HS-5 (cell line): ENCODE measurements at places on chromosomes 3 and 15.

DNA sequence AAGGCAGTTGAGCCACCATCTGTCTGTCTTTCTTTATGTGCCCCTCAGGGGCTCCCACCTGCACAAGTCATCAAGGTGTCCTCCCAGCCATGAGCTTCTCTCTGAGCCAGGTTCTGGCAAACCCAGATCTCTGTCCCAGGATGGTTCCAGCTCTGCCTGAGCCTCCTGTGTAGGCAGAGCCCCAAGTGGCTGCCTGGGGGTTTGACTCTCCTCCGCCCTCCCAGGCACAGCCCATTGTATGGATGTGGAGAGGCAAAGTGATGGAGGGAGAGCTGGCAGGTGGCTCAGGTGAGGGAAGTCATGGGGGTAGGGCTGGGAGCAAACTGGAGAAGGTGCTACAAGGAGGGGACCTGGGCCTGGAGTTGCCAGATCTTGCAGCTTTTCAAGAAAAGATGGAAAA, 56.9 kb downstream of the GRIP2 start:
- DNase-seq = no peak

GRCh38 chr15:100628746-100629145, 26.4 kb downstream of the ASB7 start:
- DNase-seq = no peak

DNA sequence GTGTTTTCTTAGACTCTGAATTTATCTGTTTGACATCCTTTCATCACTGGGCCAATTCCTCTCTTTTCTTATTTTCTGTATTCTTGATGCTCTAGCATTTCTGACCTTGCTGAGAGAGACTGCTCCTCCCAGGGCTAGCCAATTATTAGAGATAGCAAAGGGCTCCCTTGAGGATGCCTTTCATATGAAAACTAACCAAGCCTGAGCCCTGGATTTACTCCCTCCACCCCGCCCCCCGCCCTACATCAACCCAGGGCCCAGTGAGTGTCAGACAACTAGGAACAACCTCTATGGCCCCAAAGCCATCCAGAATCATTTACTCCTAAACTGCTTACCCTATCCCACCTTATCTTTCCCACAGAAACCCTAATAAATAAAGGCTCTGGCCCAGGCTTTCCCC, 69.7 kb upstream of the LARS2 start:
- DNase-seq = no peak

GRCh38 chr15:31338318-31338878, 11.8 kb downstream of the KLF13 start:
- DNase-seq = no peak

DNA sequence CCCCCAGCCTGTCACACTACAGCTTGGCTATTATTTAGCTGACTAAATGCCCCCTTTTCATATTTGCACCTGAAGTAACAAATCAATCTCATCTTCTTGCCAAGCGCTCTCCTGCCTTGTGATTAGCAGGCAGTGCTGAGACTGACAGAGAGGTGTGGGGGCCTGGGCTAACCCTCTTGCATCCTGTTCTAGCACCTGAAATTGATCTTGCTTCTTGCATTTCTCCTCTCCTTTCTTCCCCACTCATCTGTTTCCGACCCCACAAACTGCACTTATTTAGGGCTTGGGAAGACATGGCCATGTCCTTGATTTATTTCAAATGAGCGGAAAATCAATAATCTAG, 309.0 kb upstream of the PROK2 start:
- no peak for DNase-seq

DNA sequence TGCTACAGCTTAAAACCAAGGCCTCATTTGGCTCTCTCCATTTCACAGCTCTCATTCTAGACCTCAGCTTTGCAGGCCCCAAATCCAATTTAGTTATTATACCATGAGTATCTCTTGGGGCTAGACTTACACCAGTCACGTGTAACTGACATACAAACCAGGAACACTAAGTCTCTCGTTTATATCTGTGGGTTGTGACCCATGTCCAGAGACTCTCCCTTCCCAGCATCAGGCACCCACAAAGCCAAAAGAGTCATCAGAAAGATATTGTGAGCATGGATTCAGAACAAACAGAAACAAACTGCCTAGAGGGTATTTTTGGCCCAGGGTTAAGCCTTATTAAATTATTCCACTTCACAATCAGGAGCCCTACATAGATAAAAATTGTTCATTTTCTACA, 5.6 kb upstream of the CCDC13 start:
- no peak for DNase-seq

DNA sequence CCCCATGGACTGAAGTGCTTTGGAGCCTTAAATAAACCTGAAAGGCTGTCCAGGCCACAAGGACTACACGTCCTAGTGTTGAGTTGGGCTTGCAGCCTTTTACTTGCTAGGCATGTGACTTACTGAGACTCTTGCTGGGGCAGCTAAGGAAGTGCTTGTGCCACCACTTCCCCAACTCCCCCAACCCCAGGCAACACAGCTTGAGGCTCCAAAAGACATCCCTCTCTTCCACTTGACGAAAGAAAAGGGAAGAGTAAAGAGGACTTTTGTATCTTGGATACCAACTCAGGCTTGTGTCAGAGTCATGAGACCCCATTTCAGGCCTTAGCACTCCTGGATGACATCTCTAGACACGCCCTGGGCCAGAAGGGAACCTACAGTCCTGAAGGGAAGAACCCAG, 109.8 kb downstream of the XRN1 start:
- no peak for DNase-seq

DNA sequence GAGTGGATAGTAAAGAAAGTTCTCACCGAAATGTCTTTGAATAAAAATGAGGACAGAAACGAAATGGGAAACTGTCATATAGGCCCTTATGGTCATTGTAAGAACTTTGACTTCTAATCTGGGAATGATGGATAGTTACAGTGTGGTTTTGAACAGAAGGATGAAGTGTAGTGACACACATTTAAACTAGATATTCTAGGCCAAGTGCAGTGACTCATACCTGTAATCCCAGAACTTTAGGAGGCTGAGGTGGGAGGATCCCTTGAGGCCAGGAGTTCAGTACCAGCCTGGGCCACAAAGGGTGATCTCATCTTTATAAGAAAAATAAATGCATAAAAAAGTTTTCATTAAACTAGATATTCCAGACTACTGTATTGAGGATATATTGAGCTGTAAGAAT, 452.8 kb downstream of the ROBO1 start:
- no peak for DNase-seq

DNA sequence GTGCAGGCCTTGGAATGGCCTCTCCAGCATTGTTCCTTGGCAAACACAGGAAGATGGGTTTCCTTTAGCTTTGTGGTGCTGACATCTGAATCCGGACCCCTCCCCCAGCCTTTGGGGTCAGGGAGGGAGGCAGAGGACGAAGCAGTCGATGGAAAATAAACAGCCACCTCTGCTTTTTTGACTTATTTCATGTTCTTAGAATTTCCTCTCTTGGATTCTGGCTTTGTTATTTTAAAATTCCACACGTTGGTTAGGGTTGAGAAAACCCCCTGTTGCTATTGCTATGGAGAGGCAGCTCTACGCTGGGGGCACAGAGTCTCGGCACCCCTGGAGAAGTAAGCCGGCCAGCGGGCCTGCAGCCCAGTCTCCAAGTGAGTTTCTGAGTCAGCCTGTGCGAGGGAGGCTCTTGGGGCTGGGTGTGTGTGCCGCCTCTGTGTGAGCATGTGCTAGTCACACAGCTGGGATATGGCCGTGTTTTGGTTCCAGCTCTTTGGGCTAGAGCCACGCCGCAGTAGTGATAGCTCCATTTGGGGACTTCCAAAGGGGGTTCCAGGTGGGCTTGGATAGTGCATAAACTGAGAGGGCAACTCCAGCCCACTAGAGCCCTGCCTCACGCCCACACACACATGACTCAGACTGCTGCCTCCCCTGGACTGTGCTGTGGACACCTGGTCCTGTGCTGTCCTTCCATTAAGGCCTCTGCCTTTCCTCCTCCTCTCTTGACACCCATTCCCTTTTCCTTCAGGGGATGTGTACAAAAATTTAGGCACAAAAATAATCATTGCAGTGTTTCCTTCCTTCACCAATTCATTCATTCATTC, 58.8 kb downstream of the AMOTL2 start:
- no peak for DNase-seq

- no peak for DNase-seq
Observed at GRCh38 chr3:136942803-136943202, 15.0 kb upstream of the IL20RB start.

- DNase-seq = no peak
Observed at GRCh38 chr15:79520654-79521053, 88.5 kb downstream of the MINAR1 start.

GRCh38 chr3:16559653-16560365, 45.4 kb downstream of the DAZL start:
- no peak for DNase-seq

- no peak for DNase-seq
Observed at GRCh38 chr3:196501316-196502044, 2.1 kb downstream of the RNF168 start.

DNA sequence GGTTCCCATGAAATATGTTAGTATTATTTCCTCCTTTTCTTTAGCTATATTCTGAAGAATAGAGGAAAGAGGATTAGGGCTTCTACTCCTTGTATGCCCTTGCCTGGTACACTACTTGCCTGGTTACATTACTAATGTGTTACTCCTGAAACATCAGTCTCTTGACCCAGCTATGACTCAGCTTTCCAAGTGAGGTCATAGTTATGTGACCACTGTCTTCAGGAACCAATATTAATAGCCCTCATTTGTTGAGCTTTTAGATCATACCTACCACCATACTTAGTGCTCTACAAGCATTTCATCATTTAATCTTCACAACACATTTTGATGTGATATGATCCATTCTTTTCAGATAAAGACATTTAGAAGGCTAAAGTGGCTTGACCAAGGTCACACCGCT, 60.3 kb downstream of the CMSS1 start:
- peak; percentile 72 for DNase-seq

DNA sequence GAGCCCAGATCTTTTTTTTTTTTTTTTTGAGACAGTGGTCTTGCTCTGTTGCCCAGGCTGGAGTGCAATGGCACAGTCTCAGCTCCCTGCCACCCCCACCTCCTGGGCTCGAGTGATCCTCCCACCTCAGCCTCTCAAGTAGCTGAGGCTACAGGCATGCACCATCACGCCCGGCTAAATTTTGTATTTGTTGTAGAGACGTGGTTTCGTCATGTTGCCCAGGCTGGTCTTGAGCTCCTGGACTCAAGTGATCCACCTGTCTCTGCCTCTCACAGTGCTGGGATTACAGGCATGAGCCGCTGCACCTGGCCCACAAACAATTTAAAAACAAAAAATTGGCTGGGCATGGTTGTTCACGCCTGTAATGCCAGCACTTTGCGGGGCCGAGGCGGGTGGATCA, 22.6 kb upstream of the SLC6A6 start:
- DNase-seq = no peak

- DNase-seq = no peak
Observed at GRCh38 chr3:135499426-135499825, 466.1 kb upstream of the PPP2R3A start.

DNA sequence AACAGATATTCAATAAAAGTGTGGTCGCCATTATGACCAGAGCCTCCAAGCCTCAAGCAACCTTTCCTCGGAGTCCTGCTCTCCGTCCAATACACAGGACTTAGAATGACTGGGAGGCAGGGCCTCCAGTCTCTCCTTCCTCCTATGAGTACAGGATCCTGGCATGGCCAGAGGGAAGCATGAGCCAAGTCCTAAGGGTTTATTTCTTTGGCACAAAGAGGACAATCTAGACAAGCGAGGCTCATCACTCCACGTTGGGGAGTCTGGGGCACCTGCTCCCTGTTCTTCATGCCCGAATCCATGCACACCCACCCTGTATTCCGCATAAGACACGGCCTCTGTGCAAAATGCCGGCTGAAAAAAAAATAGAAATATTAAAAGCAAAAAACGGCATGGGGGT, 6.8 kb downstream of the PRRT3 start:
- no peak for DNase-seq

- DNase-seq = no peak
Observed at GRCh38 chr3:70488816-70489215, 176.4 kb upstream of the MDFIC2 start.

- no peak for DNase-seq
Observed at GRCh38 chr3:195115600-195116406, 155.2 kb downstream of the XXYLT1 start.

DNA sequence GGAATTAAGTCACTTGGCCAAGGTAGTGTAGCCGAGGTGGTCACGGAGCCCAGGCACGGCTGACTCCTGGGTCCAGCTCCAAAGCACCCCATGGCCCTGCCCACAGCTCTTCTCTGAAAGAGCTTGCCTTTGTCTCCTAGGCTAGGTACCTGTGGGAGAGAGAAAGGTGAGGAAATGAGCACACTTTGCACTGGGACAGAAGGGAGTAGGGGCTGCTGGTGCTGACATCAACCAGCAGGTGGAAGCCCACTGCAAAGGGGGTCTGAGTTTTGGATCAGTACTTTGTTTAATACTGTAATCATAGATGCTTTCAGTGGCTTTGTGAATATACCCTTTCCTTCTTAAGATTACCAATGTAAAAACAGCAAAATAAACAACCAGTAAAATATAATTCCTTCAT, 128.3 kb upstream of the EIF1B start:
- DNase-seq = no peak

DNA sequence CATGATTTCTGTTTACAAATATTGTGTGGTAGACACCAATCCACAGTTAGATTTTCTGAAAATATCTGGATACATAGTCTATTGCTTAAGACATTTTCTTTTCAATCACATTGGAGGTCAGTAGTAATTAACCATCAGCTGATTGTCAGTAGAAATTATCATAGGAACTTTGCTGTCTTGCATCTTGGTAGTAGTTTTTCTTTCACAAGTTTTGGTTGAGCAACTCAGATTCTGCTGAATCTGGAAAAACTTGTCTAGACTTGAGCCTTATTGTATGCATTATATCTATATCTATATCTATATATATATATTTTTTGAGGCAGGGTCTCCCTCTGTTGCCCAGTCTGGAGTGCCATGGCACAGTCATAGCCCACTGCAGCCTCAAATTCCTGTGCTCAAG, 4.0 kb downstream of the RAB11A start:
- no peak for DNase-seq

DNA sequence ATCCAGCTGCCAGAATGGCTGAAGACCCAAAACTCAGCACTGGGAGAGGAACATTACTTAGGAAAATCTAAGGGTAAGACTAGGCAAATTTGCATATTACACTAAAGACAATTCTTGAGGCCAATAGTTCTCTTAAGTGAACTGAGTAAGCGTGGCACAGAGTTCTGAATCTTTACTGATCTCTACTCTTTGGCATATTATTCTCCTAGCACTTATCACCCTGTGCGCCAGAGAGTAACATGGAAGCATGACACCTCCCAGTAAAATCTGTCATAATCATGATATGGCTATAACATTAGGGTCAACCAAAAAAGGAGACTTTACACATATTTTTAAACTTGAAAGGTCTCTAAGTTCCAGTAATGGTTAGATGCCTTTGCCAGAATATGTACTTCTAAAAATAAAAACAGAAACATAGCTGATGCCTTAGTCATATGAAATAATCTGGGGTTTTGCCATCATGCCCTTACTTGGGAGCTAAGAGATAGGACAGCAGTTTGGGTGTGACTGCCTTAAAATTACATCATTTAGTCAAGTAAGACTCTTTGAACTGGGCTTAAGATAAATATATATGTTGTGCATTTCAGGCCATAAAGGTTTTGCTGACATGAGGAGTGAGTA, 290.5 kb downstream of the PLCL2 start:
- peak; percentile 68 for DNase-seq

- no peak for DNase-seq
Observed at GRCh38 chr3:63450634-63451363, 172.7 kb downstream of the SYNPR start.
